ENCODE measurements at places on chromosomes 1 and 21.
A peak's percentile ranks its signal among the peaks of the same experiment; 100 is the strongest.

DNA sequence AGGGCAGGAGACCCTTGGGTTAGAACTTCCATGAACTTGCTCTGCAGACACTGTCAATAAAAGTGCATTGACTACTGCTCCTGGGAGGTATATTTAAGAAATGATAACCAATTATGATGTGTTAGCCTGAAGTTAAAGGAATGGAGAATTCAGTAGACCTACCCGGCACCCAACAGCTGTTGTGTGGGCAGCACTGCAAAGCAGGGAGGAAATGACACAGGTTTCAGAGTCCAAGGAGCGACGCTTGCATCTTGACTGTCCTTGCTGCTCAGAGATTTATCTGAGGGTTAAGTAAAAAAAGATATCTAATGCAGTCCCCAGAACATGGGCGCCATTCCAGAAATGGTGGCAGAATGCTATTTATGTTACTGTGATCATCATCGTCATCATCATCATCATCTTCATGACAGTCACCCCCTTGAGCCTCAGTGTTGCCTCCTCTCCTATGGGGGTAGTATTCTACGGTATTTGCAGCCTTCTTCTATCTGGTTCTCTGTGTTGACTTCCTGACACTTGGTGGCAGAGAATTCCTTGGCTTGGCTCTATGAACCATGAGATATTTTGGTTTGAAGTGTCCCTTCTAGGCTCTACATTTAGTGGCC lies 225.9 kb downstream of the KAZN start:
- no peak for ATAC-seq

DNA sequence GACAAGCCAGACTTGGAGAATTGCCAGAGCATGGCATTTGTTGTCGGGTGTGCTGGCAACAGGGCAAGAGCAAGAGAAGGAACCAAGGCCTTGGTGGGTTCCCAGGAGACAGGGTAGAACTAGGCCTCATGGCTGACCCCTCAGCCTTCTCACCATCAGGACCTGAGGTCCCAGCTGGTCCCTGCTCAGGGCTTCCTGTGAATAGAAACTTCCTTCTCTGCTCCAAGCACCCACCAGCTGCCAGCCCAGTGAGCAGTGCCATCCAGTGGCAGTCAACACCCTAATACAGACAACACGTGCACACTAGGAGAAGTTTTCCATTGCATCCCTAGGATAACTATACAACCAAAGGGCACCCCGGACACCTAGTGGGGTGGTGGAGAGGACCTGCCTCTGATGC lies 22.8 kb downstream of the S100A6 start:
- ATAC-seq = no peak

GRCh38 chr21:32184065-32184464 lies 94.8 kb downstream of the MIS18A start:
- ATAC-seq = no peak

- ATAC-seq = no peak
Measured at GRCh38 chr1:97245682-97246081, 524.1 kb downstream of the PTBP2 start.

GRCh38 chr1:7614576-7615074 lies 156.5 kb upstream of the VAMP3 start:
- ATAC-seq = no peak

DNA sequence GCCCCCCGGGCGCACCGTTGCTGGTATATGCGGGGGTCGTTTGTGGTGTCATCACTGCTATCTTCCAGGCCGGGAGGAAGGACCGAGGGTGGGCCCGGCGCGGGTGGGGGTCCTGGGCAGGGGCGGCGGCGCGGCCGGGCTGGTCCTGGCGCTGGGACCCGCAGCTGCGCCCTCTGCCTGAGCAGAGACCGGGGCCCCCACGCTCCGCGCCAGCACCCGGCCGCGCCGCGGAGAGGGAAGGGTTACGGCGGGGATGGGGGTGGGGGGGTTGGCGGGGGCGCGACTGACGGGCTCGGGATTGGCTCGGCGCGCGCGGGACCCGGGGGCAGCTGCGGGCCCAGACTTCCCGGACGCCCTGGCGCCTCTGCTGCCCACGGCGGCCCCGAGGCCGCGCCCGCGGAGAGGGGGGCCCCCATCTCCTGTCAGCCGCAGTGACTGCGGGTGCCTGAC lies 13.8 kb upstream of the SAMD11 start:
- no peak for ATAC-seq

- ATAC-seq = no peak
Measured at GRCh38 chr1:77475641-77476040, 193.8 kb downstream of the AK5 start.

- ATAC-seq = 0 out of 3 replicates have a peak, but pooled peaks have one; percentile 15
Measured at GRCh38 chr1:109980324-109981003, 4.1 kb upstream of the AHCYL1 start.

GRCh38 chr1:91650764-91651163 lies 150.1 kb downstream of the CDC7 start:
- ATAC-seq = no peak

DNA sequence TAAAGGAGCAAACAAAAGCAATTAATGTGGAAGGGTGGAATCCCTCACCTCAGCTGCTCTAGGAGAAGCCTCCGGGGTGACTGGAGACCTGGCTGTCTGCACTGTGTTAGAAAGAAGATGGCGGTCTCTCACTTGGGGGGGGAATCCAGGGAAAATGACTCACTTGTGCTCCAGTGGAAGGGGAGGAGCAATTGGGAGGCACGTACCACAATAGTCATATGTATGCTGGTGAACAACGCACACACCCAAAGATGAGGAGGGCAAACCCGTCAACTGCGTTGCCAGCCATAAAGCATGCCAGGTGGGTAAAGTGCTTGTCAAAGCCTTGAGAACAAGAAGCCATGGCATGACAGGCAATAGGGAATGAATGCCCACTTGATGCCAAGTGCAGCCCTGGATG lies 22.1 kb downstream of the PLEKHA6 start:
- no peak for ATAC-seq

GRCh38 chr21:29002442-29003144 lies 9.9 kb upstream of the LTN1 start:
- ATAC-seq = peak; percentile 99

DNA sequence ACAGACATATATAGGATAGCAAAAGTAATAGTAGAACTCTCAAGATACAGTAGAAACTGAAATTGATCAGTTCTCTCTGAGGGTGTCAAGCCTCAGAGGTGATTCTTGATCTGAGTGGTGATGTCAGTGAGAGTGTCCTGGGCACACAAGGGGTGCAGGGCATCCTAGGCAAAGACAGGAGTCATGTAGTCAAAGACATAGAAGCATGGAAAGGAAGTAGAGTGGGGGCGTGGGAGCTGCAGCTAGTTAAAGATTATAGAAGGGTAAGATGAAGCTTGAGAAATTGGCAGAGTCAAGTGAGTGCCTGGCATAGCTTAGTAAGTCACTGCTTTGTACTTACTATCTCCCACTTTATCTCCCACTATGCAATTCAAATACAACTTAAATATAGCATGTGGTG lies 22.8 kb downstream of the CDC7 start:
- no peak for ATAC-seq

- ATAC-seq = peak; percentile 26
Measured at GRCh38 chr1:147171399-147172167, 687 bp downstream of the PRKAB2 start.

DNA sequence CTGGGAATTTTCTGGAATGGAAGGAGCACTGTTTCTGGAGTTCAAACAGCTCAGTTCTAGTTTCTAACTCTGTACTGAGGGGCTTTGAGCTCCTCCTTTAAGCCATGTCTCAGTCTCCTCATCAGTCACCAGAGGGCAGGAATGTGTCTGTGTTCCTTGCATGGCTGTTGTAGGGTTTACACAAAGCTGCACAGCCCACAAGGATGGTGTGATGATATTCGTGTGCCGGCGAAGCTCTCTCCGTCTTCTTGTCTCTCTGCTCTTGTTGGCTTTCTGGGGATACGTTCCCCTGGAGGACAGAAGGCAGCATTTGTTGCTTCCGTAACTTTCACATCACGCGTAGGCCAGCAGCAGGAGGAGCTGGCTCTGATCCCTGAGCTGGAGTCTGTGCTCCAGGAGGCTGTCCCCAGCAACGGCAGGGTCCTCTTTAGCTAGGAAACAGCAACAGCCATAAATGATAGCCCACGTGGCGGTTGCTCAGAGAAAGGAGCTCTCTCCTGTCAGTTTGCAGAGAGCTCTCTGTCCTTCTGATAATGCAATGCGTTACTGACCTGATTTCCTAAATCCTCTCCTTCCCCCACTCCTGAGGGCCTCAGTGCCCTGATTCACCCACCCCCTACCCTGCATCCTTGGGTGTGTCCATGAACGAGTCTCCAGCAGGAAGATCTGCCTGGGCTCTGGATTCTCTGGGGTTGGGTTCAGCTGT lies 189.2 kb upstream of the VAMP3 start:
- ATAC-seq = no peak

DNA sequence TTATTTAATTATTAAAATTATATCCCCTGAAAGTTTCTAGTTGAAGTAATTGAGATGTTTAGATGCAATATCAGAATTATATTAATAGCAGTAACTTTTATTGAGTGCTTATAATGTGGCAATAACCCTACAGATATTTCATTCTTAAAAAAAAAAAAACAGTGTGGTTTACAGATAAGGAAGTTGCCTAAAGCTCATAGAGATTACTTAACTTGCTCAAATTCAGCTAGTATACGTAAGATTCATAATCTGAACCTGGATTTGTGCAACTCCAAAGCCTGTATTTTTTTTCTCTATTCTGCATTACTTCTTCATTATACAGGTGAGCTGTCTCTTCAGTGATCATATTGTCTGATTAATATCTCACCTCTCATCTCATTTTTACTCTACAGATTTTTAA lies 156.0 kb upstream of the PTBP2 start:
- no peak for ATAC-seq

GRCh38 chr1:32816676-32817158 lies 441 bp downstream of the YARS1 start:
- ATAC-seq = peak; percentile 22

GRCh38 chr1:22959545-22960360 lies 12.9 kb downstream of the LACTBL1 start:
- no peak for ATAC-seq

- peak; percentile 92 for ATAC-seq
Measured at GRCh38 chr1:200258447-200259375, 151.1 kb downstream of the ZNF281 start.

GRCh38 chr1:61520401-61520800 lies 204.5 kb downstream of the TM2D1 start:
- no peak for ATAC-seq

DNA sequence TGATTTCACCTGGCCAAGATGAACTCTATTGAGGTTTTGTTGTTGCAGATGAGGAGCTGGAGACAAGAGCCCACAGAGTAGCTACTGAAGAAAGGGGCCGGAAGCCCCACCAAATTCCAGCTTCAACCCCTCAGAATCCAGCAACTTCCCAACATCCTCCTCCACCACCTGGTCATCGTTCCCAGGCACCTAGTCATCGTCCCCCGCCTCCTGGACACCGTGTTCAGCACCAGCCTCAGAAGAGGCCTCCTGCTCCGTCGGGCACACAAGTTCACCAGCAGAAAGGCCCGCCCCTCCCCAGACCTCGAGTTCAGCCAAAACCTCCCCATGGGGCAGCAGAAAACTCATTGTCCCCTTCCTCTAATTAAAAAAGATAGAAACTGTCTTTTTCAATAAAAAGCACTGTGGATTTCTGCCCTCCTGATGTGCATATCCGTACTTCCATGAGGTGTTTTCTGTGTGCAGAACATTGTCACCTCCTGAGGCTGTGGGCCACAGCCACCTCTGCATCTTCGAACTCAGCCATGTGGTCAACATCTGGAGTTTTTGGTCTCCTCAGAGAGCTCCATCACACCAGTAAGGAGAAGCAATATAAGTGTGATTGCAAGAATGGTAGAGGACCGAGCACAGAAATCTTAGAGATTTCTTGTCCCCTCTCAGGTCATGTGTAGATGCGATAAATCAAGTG lies 14.3 kb downstream of the CD2 start:
- ATAC-seq = no peak

DNA sequence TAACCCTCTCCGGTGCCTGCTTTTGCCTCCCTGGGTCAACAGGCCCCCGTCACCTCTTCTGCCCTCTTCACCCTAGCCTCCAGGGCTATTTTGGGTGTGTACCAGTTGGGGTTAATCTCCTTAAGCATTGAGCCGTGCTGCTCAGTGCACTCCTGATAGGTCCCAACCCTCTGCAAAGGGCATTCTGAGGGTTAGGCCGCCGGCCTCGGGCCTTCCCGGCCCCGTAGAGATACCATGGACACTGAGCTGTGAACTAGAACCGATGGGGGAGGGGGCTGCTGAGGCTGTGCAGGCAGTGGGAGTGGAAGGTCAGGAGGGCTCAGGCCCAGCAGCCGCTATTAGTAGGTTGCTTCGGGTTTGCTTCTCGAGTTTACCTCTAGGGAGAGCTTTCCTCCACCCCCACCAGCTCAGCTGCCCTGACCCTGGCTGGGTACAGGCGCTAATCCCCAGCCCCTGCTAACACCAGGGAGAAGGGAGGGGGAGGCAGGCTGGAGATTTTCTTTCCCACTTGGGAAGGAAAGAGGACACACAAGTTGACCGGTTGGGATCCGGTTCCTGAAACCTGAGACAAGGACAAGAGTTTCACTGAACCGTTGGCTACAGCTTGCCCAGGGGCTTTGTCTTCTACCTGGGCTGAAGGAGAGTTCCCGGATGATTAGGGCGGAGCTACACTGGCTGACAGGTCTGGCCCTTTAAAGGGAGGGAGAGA lies 4.8 kb downstream of the LMOD1 start:
- ATAC-seq = no peak

GRCh38 chr1:75092141-75092540 lies 42.0 kb upstream of the LHX8 start:
- no peak for ATAC-seq

- ATAC-seq = no peak
Measured at GRCh38 chr1:224488806-224489499, 54.4 kb upstream of the WDR26 start.

GRCh38 chr1:213415691-213416380 lies 364.8 kb downstream of the RPS6KC1 start:
- ATAC-seq = no peak

- no peak for ATAC-seq
Measured at GRCh38 chr1:218880484-218881060, 293.1 kb upstream of the LYPLAL1 start.

- ATAC-seq = no peak
Measured at GRCh38 chr21:41763996-41764395, 2.9 kb downstream of the RIPK4 start.

DNA sequence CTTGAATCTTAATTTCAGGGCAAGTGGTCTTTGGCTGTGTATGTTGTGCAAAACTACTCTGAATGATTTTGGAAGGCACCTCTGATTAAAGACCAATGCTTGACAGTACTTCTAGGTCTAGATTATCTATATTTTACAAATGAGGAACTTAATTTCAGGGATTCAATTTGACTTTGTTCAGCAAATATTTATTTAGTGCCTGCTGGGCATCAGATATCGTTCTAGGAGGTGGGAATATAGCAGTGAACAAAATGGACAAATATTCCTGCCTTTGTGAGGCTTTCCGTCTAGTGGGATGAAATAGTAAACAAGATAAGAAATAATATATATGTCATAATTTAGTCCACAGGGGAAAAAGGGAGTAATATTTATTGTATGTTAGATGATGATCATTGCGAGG lies 4.7 kb downstream of the ZNF326 start:
- ATAC-seq = no peak
